ENCODE measurements at places on chromosomes 6 and 20. TPM values are rescaled to one million over a fixed set of nuclear protein-coding genes. Genes with fewer than 3 reads are reported as not detected.

PTP4A1 gene
- total RNA-seq, result 67.6 TPM

GJA10 gene
- not detected for total RNA-seq

WFDC10B gene
- total RNA-seq, result not detected

TREM1 gene
- total RNA-seq, result 0.38 TPM

DNA sequence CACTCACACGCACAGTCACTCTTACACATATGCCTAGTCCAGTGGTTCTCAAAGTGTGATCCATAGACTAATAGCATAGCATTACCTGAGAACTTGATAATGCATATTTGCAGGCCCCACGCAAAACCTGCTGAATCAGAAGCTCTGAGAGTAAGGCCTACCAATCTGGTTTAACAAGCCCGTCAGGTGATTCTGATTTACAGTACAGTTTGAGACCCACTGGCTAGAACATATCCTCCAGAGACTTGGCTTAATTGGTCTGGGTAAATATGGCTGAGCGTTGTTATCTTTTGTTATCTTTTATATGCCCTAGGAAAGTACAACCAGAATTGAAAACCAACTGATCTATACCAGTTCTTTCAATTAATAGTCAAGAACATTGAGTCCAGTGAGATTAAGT lies 9.6 kb downstream of the TSPYL4 start:
- H3K36me3 ChIP-seq, result no peaks in the 10 kb centered on the region
- no peak for DNase-seq
- H3K4me3 ChIP-seq, result no peak overlapping the region
- H3K27me3 ChIP-seq, result no peaks in the 10 kb centered on the region

DNA sequence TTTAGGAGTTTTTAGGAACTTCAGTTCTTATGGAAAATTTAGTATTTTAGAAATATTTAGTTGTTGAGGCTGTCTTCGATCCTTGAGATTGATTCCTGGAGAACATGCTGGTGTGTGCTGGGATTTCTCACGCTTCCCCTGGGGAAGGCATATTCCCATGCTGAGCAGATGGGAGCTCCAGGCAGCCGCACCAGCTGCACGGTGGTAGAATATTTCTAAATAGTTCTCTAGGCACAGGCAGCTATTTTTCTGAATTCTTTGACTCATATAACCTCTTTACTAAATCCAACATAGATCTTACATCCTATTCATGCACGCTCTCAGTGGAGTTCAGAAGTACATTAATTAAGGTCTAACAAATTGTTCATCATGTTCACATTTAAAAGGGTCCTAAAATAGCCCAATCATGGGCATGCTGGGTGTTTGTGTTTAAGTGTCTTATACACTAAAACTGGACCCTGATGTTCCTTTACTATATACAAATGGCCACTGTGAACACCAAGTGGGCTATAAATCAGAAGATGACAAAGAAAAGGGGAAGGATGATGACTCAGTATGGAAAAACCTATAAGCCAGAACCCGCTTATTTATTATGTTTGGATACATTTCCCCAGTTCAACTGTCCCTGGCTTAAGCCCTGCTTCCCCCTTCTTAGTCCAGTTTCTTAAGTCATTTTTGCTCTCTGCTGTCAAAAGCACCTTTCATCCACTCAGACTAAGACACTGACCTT lies 138.5 kb downstream of the UST start:
- H3K4me1 ChIP-seq, result no peaks in the 10 kb centered on the region
- DNase-seq, result no peak
- no peaks in the 10 kb centered on the region for H3K27me3 ChIP-seq
- no peak overlapping the region for H3K27ac ChIP-seq
- H3K4me3 ChIP-seq, result no peak overlapping the region

DNA sequence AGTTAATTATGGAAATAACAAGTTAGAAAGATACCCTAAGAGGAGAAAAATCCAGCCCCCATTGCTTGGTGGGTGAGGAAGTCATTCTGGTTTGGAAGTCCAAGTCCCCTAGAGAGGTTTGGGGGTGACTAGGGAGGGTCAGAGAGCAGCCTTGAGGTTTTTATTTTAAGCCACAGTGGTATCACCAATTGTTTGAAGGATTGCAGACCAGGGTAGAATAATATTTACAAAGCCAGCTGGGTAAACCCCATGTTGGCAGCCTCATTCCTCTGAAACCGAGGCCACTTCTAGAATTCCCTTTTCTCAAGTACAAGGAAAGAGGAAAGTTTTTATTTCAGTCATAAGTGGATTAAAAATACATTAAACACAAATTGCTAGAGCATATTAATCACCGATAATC lies 99.7 kb downstream of the TMEM170B start:
- H3K27ac ChIP-seq, result no peak overlapping the region
- no peak overlapping the region for H3K4me3 ChIP-seq
- no peaks in the 10 kb centered on the region for H3K27me3 ChIP-seq
- no peak for DNase-seq
- no peaks in the 10 kb centered on the region for H3K4me1 ChIP-seq
- no peaks in the 10 kb centered on the region for H3K36me3 ChIP-seq

DNA sequence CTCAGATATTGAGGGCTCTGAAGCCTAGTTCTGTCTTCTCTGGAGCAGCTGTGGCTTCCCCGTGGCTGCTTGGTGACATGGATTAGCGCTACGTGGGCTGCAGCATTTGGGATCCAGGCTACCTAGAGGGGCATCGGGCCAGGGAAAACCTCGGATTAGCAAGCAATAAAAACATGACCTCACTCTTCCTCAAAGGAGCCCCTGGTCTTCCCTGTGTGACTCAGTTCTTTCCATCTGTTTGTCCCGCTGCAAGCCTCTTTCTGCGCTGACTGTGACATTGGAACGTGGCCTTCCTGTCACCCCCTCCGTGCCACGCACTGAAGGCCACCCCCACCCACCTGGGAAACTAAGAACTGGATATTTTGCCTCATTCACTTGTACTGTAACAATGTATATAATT lies 3.6 kb downstream of the MRGBP start:
- DNase-seq, result no peak
- H3K27ac ChIP-seq, result no peak overlapping the region
- peaks cover 8% of the 10 kb centered on the region for H3K36me3 ChIP-seq
- peaks cover 20% of the 10 kb centered on the region for H3K4me1 ChIP-seq

GRCh38 chr20:8355453-8355852 lies 223.4 kb downstream of the PLCB1 start:
- no peak for DNase-seq
- H3K4me1 ChIP-seq, result no peaks in the 10 kb centered on the region
- H3K36me3 ChIP-seq, result no peaks in the 10 kb centered on the region

DNA sequence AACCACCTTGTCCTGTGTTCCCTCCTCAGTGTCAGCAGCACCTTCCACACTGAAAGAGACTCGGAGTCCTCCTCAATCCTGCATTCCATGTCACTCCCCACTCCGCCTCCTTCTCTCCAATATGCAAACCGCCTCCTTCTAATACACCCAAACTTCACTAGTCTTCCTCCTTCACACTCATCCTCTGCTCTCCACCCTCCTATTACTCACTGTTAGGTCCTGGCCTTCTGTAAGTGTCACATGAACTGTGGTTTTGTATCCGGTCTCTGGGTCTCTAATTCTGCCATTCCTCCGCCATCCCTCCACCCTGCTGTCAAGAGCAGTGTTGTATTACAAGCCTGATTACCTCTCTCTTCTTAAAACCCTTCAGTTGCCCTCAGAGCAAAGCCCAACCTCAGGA lies 200.5 kb upstream of the CDYL start:
- no peaks in the 10 kb centered on the region for H3K4me1 ChIP-seq
- peaks cover 2% of the 10 kb centered on the region for H3K36me3 ChIP-seq
- no peak overlapping the region for H3K27ac ChIP-seq
- peaks cover 22% of the 10 kb centered on the region for H3K27me3 ChIP-seq
- no peak for DNase-seq
- no peak overlapping the region for H3K4me3 ChIP-seq

DNA sequence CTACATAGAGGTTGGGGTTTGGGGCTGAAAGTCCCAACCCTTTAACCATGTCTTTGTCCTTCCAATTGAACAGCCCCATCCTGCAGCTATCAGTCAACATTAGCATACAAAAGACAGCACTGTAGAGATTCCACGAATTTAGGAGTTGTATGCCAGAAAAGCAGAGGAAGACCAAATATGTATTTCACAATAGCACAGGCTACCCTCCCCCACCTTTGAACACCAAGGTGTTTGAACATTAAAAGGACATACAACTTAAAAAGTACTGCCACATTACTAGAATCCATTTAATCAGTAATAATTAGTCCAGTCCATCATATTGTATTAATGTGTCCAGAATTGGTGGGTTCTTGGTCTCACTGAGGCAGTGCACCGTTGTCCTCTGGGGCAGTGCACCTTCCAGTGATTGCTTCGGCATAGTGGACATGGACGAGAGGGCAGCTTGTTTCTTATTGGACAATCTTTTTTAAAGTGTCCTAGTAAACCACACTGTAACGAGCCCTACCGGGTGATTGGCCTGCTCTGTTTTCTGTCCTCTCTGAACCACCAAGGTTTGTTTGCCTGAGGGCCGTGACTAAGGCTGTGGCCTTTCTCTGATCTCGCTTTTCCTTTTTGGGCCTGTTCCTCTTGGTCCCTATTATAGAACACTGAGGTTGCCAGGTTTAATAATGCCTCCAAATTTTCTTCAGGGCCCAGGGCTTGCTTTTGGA lies 36.4 kb downstream of the GSTA4 start:
- no peaks in the 10 kb centered on the region for H3K36me3 ChIP-seq
- H3K4me3 ChIP-seq, result no peak overlapping the region
- H3K4me1 ChIP-seq, result no peaks in the 10 kb centered on the region
- H3K27me3 ChIP-seq, result no peaks in the 10 kb centered on the region

GRCh38 chr6:96152114-96152708 lies 136.4 kb downstream of the FUT9 start:
- H3K4me1 ChIP-seq, result no peaks in the 10 kb centered on the region
- DNase-seq, result no peak
- H3K27me3 ChIP-seq, result no peaks in the 10 kb centered on the region
- H3K36me3 ChIP-seq, result no peaks in the 10 kb centered on the region
- no peak overlapping the region for H3K4me3 ChIP-seq
- no peak overlapping the region for H3K27ac ChIP-seq

DNA sequence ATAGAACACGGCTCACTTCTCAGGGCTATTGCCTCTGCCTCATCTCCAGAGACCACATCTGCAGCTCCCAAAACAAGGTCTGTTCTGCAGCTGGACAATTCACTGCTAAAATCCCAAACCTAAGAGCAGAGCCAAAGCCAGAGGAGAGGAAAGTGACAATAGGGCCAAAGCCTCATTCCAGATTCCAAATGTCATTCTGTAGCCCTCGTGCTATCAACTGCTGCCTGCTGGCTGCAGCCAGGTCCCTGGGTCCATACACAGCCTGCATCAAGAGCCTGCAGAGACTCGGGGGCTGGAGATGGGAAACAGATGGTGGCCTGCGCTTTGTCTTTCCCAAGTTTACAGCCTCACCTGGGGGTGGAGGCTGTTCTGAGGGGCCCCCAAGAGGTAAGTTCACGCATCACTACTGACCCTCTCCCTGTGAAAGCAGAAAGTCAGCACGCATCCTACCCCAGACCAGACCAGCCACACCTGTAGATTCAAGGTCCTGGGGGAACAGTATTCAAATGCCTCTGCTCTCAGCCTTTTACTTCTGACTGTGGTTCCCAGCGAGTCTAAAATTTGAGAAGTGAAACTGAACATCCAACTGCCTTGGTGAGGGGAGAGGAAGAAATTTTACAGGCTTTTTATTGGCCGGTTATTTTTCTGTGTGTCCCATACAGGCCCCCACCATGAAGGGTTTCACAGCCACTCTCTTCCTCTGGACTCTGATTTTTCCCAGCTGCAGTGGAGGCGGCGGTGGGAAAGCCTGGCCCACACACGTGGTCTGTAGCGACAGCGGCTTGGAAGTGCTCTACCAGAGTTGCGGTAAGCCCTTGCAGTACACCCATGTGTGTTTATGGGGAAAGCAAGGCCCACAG lies at the start of gene LY86:
LY86 (plus strand) TSS at position 657 of the 860 bp plus-strand sequence; CDS start at position 672, 15 bp downstream.
- H3K36me3 ChIP-seq, result peaks cover 1% of the 10 kb centered on the region
- no peaks in the 10 kb centered on the region for H3K27me3 ChIP-seq
- H3K4me1 ChIP-seq, result peaks cover 83% of the 10 kb centered on the region
- no peak within 1 kb of the TSS for H3K27ac ChIP-seq

DNA sequence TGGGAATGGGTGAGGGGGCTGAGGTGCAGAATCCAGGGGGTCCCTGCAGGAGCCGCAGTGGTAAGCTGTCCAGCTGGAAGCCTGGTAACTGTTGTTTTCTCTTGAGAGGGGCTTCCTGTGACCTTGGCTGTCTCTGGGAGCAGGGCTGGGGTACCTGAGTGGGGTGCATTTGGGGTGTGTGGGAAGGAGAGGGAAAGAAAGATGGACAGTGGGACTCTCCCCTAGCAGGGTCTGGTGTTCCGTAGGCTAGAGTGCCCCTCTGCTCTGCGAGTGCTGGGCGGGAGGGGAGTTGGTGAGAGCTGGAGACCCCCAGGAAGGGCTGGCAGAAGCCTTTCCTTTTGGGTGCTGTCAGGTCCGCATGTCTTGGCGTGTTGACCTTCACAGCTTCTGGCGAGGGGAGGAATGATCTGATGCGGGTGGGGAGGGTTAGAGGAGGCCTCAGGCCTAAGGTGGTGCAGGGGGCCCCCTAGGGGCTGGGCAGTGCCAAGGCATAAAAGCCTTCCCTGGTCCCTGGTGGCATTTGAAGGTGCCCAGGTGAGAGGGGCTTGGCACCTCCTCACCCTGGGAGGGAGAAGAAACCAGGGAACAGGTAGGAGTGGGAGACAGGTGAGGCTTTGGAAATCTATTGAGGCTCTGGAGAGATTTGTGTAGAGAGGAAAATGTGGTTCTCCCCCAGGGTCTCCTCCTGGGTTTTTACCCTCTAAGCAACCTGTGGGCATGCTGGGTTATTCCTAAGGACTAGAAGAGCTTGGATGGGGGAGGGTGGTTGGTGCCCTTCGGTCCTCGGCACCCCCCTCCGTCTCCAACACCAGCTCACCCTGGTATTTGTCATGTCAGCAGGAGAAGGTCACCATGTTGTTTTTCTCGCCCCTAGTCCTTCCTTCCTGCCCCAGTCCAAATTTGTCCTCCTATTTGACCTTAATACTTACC lies 3.3 kb downstream of the VEGFA start:
- peak overlapping the region; percentile 97 for H3K4me3 ChIP-seq
- DNase-seq, result peak; percentile 80
- no peaks in the 10 kb centered on the region for H3K27me3 ChIP-seq
- H3K27ac ChIP-seq, result peak overlapping the region; percentile 79
- H3K36me3 ChIP-seq, result peaks cover 16% of the 10 kb centered on the region

GRCh38 chr6:153231048-153231646 lies 100.1 kb upstream of the RGS17 start:
- H3K36me3 ChIP-seq, result no peaks in the 10 kb centered on the region
- no peak overlapping the region for H3K27ac ChIP-seq
- H3K4me3 ChIP-seq, result no peak overlapping the region
- H3K27me3 ChIP-seq, result no peaks in the 10 kb centered on the region
- H3K4me1 ChIP-seq, result no peaks in the 10 kb centered on the region

DNA sequence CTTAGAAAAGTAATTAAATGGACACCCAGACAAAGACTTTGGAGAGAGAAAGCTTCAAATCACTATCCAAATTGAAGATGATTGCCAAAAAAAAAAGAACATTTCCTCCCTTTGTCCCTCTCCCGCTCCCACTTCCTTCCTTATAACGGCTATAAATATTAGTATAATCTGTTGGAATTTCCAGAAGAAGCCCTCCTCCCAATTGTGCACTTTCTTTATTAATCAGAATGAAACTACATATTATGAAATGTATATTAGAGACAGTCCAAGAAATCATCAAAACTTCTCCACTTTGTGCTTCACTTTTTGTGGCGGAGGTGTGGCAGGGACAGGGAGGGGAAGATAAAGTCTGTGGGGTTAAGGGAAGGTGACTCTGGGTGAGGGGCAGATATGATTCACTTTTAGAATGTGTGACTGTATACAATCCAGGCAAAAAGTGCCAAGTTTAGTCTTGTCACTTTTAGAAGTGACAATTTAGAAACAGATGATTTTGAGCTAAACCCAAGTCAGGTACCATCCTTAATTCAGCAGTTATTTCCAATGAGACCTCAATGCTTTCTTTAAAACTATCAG lies 195.0 kb upstream of the MARCKS start:
- no peaks in the 10 kb centered on the region for H3K4me1 ChIP-seq
- H3K4me3 ChIP-seq, result no peak overlapping the region
- DNase-seq, result no peak
- H3K27ac ChIP-seq, result no peak overlapping the region
- H3K36me3 ChIP-seq, result no peaks in the 10 kb centered on the region
- H3K27me3 ChIP-seq, result peaks cover 23% of the 10 kb centered on the region

Measured in activated T-cell treated with anti-CD3 and anti-CD28 coated beads, Interleukin-2, amount 50 U/mL, for 72 hours (primary cell).